ENCODE measurements at places on chromosomes 12 and 14. TPM values are rescaled to one million over a fixed set of nuclear protein-coding genes. Genes with fewer than 3 reads are reported as not detected.

The C1QL4 gene
- polyA plus RNA-seq: 0.10 TPM

- no peak for DNase-seq
Observed at GRCh38 chr14:32354716-32355115, 25.6 kb downstream of the AKAP6 start.

GRCh38 chr12:113515082-113515856, 43.6 kb upstream of the LHX5 start:
- DNase-seq: no peak

- peak; percentile 80 for DNase-seq
Observed at GRCh38 chr12:54378796-54379397, 5.6 kb downstream of the ZNF385A start.

- no peak for DNase-seq
Observed at GRCh38 chr12:102479939-102480338, 424 bp downstream of the IGF1 start.

- DNase-seq: peak; percentile 3
Observed at GRCh38 chr12:131487388-131488124, 223.3 kb upstream of the SFSWAP start.

The TSPAN9 gene
- polyA plus RNA-seq: 104 TPM

The ETNK1 gene
- 24.1 TPM for polyA plus RNA-seq

DNA sequence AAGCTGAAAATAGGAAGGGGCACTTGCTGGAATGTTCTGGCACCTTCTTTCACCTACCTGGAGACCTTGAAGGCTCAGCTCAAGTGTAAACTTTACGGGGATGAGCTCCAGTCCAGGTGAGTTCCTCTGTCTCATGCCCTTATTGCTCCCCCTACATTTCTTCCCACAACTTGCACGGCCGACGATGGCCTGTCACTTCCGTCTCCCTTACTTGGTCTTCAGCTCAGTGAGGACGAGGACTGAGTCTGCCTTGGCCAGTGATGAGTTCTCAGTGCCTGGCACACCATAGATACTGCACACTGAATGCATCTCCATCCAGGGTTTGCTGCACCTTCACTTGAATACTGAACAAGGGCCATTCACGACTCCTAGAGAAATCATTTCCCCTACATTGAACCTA, 21.4 kb downstream of the ADGRD1 start:
- no peak for DNase-seq

DNA sequence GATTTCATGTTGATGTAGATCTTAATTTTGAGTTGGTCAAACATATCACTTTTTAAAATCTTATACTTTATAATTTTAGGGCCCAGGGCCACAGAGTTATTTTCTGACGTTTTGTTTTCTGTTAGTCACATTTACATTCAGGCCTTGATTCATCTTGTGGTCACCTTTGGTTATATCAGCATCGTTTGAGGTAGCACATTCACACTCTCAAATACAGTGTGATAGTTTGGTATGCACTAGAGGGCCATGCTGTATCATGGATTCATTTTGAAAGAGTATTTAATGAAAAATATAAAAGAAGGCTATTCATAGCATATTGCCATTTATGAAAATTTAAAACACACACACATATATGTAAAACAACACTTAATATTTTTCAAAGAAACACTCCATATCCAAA, 274.6 kb downstream of the RAD51B start:
- DNase-seq: no peak

The DIABLO gene
- polyA plus RNA-seq: 36.7 TPM

The PLEKHD1 gene
- polyA plus RNA-seq: 0.55 TPM

DNA sequence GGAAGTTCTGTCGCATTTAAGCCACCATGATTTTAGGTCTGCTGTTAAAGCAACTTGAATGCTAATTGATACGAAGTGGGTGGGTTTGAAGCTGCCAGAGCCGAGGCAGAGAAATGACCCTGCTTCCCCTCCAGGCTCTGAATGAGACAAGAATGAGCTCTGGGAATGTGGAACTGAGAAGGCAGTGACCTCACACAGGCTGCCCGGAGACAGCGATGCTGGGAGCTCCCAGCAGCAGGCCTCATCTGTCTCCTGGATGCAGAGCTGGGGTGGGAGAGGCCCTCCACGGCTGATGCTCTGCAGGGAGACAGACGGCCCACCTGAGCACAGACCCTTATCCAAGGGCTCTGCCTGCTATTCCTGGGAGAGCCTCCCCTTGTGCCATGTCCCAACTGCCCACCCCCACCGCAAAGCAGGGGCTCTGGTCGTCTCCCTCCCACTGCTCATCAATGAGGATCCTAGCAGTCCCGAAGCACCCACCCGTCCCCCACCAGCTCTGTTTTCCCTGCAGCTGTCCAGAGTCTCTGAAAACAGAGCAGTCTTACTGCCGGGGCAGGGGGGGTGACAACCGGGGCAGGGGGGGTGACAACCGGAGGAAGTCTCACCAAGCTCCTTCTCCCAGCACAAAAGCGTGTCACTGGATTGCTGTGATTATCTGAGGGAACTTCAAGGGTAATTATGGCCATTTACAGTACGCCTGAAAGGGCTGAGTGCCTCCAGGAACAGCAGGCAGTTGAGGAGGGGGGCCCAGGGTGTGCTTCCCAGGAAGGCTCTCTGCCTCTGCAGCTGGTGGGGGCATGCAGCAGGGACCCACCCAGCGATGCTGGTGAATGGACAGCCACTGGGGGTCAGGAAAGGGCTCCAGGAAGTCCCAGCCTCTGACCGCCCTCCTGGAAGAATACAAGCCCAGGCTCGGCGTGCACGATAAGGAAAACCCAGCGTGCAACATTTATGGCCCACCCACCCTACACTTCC, 67.8 kb downstream of the CHGA start:
- no peak for DNase-seq

Measured in muscle of back (tissue), 13 donors.